ENCODE measurements at places on chromosomes 1 and 21. TPM values are rescaled to one million over a fixed set of nuclear protein-coding genes. Genes with fewer than 3 reads are reported as not detected.

DNA sequence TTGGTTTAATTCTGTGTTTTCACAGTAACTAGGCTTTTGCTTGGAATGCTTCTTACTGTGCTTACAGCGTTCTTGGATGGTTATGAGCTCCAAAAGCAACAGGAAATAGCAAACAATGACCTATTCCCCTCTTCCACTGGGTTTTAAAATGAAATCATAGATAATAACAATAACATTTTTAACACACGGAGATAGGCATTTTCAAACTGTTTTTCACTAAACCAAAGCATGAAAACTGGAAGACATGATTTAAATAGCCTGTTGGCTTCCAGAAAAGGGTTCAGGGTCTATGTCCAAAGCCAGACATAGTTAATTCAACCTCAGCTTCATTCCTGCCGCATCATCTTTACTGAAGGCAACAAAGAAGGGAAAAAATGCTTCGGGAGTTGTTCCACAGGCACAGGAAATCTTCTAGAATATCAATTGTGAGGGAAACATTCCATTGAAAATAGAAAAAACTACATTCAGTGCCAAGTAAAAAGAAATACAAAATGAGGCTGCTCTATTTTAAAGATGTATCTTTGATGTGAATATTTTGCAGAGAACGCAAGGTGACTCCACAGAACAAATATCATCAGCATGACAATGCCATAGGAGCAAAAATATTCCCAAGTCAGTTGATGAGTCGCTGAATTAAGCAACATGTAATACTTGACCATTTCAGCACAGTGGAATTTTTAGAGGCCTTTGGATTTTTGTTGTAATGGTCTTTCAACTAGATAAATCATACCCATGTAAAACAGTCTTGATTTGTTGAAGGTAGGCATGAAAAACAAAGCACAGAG is 80.7 kb downstream of the NID1 start:
- DNase-seq, result no peak
- H3K27ac ChIP-seq, result peak overlapping the region; percentile 32
- H3K36me3 ChIP-seq, result peaks cover 28% of the 10 kb centered on the region
- H3K27me3 ChIP-seq, result peaks cover 3% of the 10 kb centered on the region

- H3K27ac ChIP-seq, result no peak overlapping the region
- H3K36me3 ChIP-seq, result no peaks in the 10 kb centered on the region
- H3K4me1 ChIP-seq, result peaks cover 6% of the 10 kb centered on the region
- no peaks in the 10 kb centered on the region for H3K27me3 ChIP-seq
- H3K4me3 ChIP-seq, result no peak overlapping the region
- DNase-seq, result peak; percentile 20
Observed at GRCh38 chr1:116934586-116935207, 25.0 kb downstream of the PTGFRN start.

DNA sequence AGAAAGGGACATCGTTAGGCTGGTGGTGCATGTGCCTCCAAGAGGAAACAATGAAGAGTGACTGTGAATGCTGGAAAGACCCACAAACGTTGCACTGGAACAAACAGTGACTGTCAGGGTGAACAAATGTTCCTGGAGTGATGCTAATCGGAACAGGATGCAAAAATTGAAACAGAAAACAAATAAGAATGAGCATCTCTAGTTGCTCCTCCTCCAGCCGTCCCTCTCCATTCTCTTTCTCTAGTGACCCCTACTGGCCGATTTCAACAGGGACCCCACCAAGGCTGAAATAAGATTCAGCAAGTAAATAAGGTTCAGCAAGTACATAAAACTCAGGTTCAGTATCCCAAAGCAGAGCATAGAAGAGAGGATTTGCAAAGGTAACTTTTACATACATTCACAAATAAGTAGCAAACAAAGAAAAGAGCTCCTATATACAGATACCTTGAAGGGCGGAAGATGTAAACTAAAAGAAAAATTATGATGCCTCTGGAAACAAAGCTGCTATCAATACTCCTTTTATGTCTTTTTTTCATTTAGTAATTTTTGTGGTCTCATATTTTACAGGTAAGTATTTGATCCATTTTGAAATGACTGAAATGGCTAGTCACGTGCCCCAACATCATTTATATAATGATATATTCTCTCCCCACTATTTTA is 836.1 kb upstream of the ADAMTS5 start:
- peaks cover 5% of the 10 kb centered on the region for H3K4me1 ChIP-seq
- H3K27ac ChIP-seq, result no peak overlapping the region
- no peak for DNase-seq
- no peaks in the 10 kb centered on the region for H3K27me3 ChIP-seq
- no peak overlapping the region for H3K4me3 ChIP-seq
- no peaks in the 10 kb centered on the region for H3K36me3 ChIP-seq

DNA sequence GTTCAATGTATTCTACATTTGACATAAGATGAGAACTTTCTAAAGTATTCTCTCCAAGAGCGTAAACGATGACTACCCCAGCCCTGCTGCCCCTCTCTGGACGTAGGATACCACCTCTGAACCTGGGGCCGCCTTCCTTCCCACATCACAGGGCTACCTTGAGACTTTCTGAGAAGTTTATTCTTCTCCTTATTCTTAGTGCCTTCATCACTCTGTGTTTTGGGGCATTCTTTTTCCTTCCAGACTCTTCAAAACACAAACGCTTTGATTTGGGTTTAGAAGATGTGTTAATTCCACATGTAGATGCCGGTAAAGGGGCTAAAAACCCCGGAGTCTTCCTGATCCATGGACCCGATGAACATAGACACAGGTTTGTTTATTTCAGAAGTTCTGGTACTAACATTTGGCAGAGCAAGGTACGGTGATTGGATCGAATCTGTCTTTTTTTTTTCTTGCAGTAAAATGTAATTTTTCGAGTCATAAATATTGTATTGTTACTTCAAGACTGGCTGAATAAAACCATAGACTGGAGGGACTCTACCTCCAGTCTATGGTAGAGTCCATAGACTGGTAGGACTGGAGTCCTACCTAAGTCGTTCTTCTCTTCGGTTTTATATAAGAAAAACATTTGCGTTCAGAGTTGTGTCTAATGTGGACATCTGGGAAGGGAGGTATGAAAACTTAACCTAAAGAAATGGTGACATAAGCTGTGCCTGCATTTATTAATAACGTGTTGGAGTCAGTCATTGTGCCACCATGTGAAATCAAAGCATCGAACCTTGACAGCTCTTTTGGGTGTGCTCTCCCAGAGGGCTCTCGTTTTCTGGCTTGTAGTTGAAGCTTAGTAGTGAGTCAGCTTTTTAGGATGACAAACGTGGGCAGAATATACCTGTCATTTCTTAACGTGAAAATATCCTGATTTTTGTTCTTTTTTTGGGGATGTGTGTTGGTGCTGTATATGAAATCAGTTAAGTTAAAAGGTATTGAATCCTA is 1.2 kb downstream of the MAN1A2 start:
- peak; percentile 45 for DNase-seq
- peak overlapping the region; percentile 88 for H3K4me3 ChIP-seq
- H3K27me3 ChIP-seq, result no peaks in the 10 kb centered on the region

GRCh38 chr1:99619583-99619982 is 26.3 kb upstream of the PALMD start:
- no peaks in the 10 kb centered on the region for H3K27me3 ChIP-seq
- no peak overlapping the region for H3K27ac ChIP-seq
- H3K4me1 ChIP-seq, result no peaks in the 10 kb centered on the region
- H3K4me3 ChIP-seq, result no peak overlapping the region

DNA sequence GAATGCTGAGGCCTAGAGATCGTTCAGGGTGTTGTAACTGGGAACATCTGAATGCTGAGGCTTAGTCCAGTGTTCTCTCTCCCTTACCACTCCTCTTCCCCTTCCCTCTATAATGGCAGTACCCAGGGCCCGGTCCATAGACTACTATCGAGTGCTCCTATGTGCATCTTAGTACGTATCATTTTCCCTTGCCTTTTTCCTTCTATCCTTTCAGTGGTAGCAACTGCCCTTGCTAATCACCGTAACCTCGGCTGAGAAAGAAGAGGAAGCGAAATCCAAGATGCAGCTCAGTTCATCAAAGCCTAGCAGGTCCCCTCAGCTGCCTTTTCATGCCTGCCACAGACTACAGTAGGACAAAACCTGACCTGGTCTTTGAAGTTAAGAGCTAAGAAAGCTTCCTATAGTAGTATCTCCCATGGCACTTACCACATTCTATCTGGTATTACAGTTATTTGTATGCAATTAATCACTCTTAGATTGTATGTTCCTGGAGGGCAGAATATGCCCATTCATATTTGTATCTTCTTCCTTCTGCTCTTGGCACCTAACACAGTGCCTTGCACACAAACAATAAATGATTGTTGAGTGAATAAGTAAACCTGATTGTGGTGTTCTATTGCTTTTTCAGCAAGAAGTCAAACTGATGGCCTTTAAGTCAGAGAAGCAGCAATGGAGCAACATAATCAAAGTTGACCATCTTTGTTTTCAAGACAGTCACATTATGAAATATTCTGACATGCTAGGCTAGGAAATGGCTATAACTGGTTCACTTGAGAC is 22.4 kb downstream of the CNIH4 start:
- peak; percentile 16 for DNase-seq
- peaks cover 3% of the 10 kb centered on the region for H3K4me1 ChIP-seq

- H3K27ac ChIP-seq, result no peak overlapping the region
- no peak overlapping the region for H3K4me3 ChIP-seq
- peaks cover 3% of the 10 kb centered on the region for H3K36me3 ChIP-seq
- no peak for DNase-seq
Observed at GRCh38 chr1:232990176-232991128, 40.0 kb downstream of the NTPCR start.

- H3K4me3 ChIP-seq, result no peak overlapping the region
- no peaks in the 10 kb centered on the region for H3K27me3 ChIP-seq
- peaks cover 3% of the 10 kb centered on the region for H3K36me3 ChIP-seq
- peaks cover 8% of the 10 kb centered on the region for H3K4me1 ChIP-seq
Observed at GRCh38 chr21:31879241-31879650, 6.4 kb downstream of the HUNK start.

- no peak overlapping the region for H3K4me3 ChIP-seq
- H3K27me3 ChIP-seq, result no peaks in the 10 kb centered on the region
- no peaks in the 10 kb centered on the region for H3K4me1 ChIP-seq
- no peak overlapping the region for H3K27ac ChIP-seq
- H3K36me3 ChIP-seq, result no peaks in the 10 kb centered on the region
Observed at GRCh38 chr1:65832296-65832695, 39.6 kb downstream of the PDE4B start.

GRCh38 chr1:228478912-228479711 is 8.1 kb upstream of the RNF187 start:
- H3K4me3 ChIP-seq, result no peak overlapping the region
- peaks cover 3% of the 10 kb centered on the region for H3K27me3 ChIP-seq
- no peak overlapping the region for H3K27ac ChIP-seq
- no peak for DNase-seq

UBXN10 gene
- 1.4 TPM for polyA plus RNA-seq

ZNF691 gene
- polyA plus RNA-seq, result 11.8 TPM

MYOG gene
- polyA plus RNA-seq, result 0.66 TPM

LAMC1 gene
- polyA plus RNA-seq, result 93.3 TPM

DNAI4 gene
- polyA plus RNA-seq, result 3.6 TPM

DEDD gene
- polyA plus RNA-seq, result 33.0 TPM
